ENCODE measurements at places on chromosomes 4 and X.

DNA sequence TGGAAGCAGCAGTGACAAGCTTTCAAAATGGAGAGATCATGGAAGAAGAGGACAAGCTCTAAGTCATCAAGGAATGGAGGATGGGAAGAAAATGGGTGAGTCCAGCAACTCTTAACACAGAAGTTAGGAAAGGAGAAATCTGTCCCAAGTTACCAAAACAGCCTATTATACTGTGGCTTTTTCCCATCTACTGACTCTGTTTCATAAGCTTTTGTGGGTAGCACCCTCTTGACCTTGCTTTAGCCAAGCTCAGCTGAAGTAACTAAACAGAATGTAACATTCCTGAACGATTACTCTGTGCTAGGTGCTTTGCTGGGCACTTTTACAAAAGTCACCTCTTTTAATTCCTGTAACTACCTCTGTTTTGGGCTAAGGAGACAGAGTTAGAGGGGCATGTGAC is 54.9 kb downstream of the MAP7D2 start:
- DNase-seq, result no peak

DNA sequence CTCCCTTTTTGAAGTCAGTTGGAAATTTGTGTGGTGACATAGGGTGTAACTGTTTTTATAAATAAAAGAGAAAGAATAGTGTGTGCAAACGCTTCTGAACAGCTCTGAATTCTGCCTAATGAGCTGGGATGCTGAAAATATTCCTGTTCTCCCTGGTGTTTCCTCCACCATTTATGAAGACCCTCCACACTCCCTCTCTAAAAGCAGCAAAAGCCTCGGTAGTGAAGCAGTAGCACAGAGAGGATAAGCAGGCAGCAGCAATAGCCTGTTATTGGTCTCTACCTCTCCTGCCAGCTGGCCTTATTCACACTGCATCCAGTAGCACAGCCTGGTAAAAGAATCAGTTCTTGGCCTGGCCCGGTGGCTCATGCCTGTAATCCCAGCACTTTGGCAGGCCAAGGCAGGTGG is 406.1 kb downstream of the IQCM start:
- DNase-seq, result no peak

DNA sequence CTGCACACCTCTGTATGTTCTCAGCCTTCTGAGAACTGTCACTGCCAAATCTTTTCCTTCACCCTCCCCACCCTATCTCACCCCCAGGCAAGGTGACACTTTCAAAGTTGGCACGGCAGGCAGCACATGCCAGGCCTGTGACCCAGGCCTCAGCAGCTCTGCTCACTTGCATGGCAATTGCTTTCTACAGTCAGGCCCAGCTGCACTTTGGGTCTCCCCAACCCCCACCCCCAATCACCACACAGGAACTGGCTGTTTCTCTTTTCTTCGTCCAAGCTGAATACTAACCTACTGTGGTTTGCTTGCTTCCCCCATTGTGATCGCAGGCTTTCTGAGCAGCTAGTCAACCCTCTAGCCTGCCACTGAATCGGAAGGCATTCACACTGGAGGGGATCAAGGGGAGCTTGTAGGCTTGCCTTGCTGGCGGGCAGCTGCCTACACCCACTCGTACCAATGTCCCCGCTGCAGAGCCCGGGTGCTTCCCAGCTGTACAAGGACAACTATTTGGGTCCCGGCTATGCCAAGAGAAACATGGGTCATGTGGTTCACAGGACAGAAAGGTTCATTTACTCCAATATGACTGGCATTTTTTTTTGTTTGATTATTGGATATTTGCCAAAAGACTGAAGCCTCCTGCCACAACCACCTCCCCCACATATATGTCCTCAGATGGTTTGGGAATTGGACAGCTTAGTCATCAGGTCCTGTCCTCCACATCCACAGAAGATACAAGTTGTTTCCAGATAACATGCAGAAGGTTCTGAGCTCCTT is 28.1 kb downstream of the SLC25A43 start:
- DNase-seq, result no peak

DNA sequence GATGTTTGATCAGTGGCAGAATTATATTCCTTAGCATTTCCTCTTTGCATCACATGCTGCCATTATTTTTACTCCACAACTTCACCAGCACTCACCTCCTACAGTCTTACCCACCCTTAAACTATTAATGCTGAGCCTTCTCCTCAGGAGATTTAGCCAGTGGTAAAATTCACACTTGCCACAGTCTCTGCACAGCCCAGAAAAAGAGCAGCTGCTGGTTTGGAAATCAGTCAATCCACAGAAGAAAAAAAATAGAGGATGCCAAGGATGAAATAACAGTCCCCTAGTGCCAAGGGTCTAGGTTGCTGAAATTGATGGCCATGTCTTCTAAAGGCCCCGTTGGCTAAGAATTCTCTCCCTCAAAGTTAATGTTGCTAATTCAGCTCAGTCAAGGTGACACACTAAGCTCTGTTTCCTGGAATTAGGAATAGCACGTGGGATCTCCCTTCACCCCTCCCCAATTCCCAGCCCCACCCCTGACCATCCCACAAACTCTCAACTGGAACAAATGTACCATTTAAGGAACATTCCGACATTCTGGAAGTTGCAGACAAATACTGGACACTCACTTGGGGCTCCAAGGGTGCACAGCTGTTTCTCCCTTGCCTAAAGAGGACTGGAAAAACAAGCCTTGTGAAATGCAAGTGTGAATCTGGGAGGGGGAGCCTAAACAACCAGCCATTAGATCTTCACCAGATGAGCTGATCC is 5.7 kb downstream of the ATP1B4 start:
- no peak for DNase-seq

GRCh38 chrX:129825746-129826505 is 17.8 kb downstream of the ZDHHC9 start:
- DNase-seq, result no peak

DNA sequence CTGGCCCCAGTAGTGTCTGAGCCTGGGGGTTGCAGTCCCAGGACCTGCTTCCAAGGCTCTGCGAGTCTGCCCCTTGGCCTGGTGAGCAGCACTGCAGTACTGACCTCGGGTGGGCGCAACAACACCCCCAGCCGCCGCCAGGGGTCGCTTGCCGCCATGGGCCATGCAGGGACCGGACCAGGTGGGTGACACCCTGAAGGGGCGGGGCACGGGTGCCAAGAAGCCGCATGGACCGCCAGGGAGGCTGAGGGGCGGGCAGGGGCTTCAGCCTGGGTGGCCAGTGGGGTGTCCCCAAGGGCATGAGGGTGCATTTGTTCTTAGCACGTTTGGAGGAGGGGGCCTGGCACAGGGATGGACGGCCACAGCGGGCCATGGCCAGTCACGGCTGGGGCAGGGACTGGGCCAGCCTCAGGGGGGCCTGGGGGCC is 25.0 kb downstream of the TACC3 start:
- peak; percentile 79 for DNase-seq
